CD4-positive, alpha-beta T cell treated with Interleukin-2 at 100 ng/mL for 4 hours (primary cell): ENCODE measurements at places on chromosomes 5 and 9.

DNA sequence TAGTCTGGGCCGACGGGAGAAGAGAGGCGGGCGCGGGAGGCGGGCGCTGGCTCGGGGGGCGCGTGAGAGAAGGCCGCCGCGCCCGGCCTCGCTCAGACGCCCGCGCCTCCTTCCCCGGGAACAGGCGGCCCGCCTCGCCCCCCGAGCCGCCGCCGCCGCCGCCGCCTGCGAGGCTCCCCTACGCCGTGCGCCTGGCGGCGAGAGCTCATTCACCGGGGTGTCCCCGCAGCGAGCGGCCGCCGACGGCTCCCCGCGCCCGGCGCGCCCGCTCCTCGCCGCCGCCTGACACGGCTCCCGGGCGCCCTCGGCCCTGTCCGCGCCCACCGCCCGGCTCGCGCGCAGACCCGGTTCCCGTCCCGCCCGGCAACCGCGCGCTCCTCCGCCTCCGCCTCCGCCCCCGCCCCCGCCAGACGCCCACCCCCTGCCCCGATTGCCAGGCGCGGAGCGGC lies at the start of gene GNAQ:
Gene GNAQ (minus strand): TSS at position 368 of the 449 bp plus-strand sequence. CDS start 576 bp downstream, outside the sequence.
- DNase-seq: no peak

GRCh38 chr9:136225366-136225747 lies 20.3 kb downstream of the QSOX2 start:
- no peak for DNase-seq

GRCh38 chr9:93896093-93896492 lies 59.1 kb downstream of the BARX1 start:
- no peak for DNase-seq

GRCh38 chr5:119255571-119256356 lies 100.1 kb upstream of the TNFAIP8 start:
- no peak for DNase-seq

DNA sequence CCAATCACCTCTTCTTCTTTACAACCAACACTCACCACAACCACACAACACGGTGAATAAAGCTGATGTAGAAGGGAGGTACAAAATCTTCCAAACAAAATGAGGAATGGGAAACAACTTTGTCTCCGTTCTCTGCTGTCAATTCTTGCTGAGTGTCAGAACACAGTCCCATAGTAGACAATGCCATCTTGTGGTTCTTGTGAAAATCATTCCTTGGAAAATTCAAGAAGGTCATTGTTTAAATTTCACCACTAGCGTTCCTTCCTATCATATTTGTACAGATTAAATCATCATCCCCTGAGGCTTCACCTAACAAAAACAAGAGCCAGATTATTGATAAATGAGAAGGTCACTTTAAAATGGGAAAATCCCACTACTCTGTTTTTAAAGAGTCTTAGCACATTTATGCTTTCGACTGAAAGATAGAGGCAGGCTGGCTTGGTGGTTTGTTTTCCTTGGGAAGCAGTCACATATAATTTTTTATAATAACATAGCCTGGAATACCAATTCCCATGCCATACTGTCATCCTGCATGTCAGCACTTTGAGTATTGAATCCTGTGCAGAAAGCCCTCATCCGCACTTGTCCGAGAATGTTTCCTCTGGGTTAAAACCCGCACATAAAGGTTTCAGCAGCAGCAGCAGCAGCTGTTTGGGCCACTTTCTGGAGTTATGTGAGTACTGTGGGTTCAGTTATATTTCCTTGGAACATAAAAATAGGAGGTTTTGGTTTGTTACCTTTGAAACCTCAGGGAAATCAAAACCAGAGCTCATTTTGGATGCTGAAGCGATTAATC lies 395.0 kb upstream of the SMARCA2 start:
- no peak for DNase-seq

GRCh38 chr9:121498487-121499176 lies 1.0 kb downstream of the GGTA1 start:
- no peak for DNase-seq

- DNase-seq: no peak
Observed at GRCh38 chr5:158014372-158014771, 155.4 kb upstream of the CLINT1 start.

GRCh38 chr5:6197427-6197826 lies 180.9 kb downstream of the MED10 start:
- DNase-seq: no peak
